ENCODE measurements at places on chromosomes 6 and 20. TPM values are rescaled to one million over a fixed set of nuclear protein-coding genes. Genes with fewer than 3 reads are reported as not detected.

GRCh38 chr6:156250593-156250992 is 526.6 kb upstream of the ARID1B start:
- H3K4me3 ChIP-seq: no peak overlapping the region
- H3K36me3 ChIP-seq: no peaks in the 10 kb centered on the region
- H3K27me3 ChIP-seq: no peaks in the 10 kb centered on the region
- no peak for DNase-seq
- H3K27ac ChIP-seq: no peak overlapping the region
- no peaks in the 10 kb centered on the region for H3K4me1 ChIP-seq

LSM2 gene
- total RNA-seq: 30.0 TPM

GRCh38 chr6:129921169-129921817 is 60.2 kb upstream of the TMEM244 start:
- DNase-seq: no peak
- H3K4me1 ChIP-seq: no peaks in the 10 kb centered on the region

- no peaks in the 10 kb centered on the region for H3K27me3 ChIP-seq
- no peak overlapping the region for H3K27ac ChIP-seq
Observed at GRCh38 chr6:133999305-133999704, 46.3 kb downstream of the TBPL1 start.

Measured in CD4-positive, alpha-beta memory T cell (primary cell).